ENCODE measurements at places on chromosomes 12 and 14.

DNA sequence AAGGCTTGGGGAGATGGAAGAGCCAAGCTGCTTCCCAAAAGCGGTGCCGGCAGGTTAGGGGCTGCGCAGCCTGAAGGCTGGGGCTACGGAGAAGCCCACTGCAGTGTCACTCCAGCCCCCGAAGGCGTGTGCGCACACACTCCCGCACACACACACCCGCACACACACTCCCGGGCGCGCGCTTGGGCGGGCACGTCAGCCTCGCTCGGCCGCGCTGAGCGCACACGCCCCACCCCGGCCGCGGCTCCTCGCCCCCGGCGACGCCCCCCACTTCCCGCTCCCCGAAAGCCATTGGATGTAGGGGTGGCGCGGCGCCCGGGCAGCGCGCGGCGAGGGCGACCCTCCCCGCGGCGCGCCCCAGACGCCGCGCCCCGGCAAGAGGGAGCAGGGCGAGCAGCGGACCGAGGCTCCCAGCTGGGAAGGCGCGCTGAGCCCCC lies at the start of gene KCNK10:
Gene KCNK10 (minus strand): TSS at position 184 of the 437 bp plus-strand sequence. CDS start 471 bp downstream, outside the sequence.
- DNase-seq: no peak

DNA sequence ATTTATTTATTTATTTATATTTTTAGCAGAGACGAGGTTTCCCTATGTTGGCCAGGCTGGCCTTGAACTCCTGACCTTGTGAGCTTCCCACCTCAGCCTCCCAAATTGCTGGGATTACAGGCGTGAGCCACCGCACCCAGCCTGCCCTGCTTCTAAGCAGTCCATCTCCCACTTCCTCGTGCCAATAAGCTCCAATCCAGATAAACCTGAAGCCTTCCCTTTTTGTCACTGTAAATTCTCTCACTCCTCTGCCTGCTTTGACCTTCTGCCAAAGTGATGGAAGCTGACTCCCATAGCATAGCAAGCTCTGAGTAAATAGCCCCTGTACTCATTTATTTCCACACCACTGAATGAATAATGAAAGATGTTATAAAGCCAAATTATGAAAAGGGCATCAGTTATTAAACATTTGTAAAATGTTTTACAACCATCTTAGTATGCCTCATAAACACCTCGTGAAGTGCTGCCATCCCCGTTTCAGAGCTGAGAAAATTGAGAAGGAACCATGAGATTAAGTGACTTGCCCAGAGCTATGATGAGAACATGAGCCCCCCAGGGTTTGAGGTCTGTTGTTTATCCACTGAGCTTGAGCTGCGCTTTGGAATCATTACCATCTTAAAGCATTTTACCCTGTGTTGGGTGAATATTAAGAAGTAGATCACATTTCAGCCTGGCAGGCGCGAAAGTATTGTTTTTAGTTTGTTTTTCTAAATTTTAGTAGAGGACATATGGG lies 30.4 kb downstream of the MANSC1 start:
- no peak for DNase-seq

- DNase-seq: no peak
Observed at GRCh38 chr14:104856869-104857860, 7.9 kb upstream of the CEP170B start.

DNA sequence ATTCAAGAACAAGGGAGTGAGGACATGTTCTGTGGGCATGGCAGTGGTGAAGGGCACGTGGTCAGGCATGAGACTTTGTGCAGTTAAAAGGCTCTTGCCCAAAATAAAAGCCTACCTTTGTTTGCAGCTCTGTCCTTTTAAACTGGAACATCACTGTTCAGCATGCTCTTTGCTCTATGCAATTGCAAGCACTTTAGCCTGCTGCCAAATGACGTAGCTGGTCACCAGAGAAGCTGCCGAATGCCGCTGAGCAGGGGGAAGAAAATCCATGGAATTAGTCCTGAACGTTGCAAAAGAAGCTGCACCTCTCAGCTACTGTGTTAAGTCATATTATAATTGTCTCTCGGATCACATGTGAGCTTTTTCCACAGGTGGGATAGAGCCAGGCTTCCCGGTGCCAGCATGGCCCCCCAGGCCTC lies 176.3 kb upstream of the DIO2 start:
- DNase-seq: no peak

- DNase-seq: no peak
Observed at GRCh38 chr12:5280086-5280485, 151.8 kb upstream of the NTF3 start.

GRCh38 chr12:131902332-131903241 lies 8.2 kb downstream of the ULK1 start:
- no peak for DNase-seq

- DNase-seq: no peak
Observed at GRCh38 chr12:57614178-57614947, 3.1 kb downstream of the ARHGEF25 start.

DNA sequence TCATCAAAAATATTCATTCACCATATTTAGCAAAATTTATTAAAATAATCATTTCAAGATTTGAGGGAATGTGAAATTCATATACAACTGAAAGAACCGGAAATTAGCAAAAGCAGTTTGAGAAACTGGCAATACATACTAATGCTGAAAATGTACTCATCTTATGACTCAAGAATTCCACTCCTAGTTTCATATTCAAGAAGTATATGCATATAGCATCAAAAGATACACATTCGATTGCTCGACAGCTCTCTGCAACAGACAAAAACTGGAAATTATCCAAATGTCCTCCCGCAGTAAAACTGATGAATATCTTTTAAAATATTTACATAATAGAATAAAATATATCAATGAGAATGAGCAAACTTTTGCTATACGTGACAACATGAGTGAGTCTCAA lies 189.2 kb upstream of the MGAT4C start:
- DNase-seq: no peak

- no peak for DNase-seq
Observed at GRCh38 chr12:12734054-12734453, 16.9 kb downstream of the CDKN1B start.

GRCh38 chr14:74296037-74296467 lies 6.7 kb downstream of the ABCD4 start:
- DNase-seq: no peak

GRCh38 chr14:70921669-70922068 lies 14.4 kb downstream of the PCNX1 start:
- no peak for DNase-seq

Data from activated T-helper 9 cell treated with anti-CD3 and anti-CD28 coated beads, Interleukin-2, amount 50 U/mL, for 16 hours (primary cell).